Germinal center (tissue), 1 donor: ENCODE measurements at places on chromosomes 7 and 10.

- no peak for DNase-seq
Measured at GRCh38 chr7:37601321-37601720, 82.2 kb upstream of the GPR141 start.

- DNase-seq, result no peak
Measured at GRCh38 chr7:30845426-30846135, 66.1 kb upstream of the AQP1 start.

- no peak for DNase-seq
Measured at GRCh38 chr10:122293156-122293960, 22.3 kb downstream of the BTBD16 start.

DNA sequence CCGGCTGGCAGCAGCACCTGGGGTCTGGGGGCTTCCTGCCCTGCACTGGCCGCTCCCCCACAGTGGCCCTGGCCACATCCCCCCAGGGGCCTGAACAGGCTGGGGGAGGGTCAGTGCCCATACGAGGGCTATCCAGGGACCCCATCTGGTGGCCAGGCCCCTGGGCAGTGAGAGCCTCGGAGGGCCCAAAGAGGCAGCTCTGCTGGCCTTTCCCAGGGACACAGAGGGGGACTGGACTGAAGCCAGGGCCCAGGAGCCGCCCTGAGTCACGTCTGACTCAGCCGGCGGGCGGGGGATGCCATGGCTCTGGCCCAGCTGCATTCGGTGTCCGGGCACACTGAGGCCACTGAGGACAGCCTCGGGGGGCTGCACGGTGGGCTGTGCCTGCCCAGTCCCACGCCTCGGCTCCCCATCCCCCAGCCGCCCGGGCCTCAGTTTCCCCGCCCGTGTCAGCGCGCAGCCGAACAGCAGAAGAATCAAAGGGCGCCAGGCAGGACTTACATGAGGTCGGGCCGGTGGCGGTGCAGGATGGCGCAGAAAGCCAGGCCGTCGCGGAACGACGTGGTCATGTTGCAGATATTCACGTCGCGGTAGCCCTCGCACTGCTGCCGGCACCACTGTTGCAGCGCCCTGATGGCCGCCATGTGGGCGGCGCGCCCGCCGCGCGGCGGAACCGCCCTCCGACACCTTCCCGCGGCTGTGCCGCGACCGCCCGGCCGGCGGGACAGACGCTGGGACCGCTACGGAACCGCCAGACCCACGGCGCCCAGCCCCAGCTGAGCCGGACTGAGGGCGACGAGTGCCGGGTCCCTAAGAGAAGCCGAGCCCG, at the start of gene MICALL2:
MICALL2 (minus strand) TSS at position 788 of the 829 bp plus-strand sequence; CDS start at position 644, 144 bp downstream.
- DNase-seq, result no peak

GRCh38 chr10:48774416-48775205, 89.9 kb downstream of the WDFY4 start:
- no peak for DNase-seq

DNA sequence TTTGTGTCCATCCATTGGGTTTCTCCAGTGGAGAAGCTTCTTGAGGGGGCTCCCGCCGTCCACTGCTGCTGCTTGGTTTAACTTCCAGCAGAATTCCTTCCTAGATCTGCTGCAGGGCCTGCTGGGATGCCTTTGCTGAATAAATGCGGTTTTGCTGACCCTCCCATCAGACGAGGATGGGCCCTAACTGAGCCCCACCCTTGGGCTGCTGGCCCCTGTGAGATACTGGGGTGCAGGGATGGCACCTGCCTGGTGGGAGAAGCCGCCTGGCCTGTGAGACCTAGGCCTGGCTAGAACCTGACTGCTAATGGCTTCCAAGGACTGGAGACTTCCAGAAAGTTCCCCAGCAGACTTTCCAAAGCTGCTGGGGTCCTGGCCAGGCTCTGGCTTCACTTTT, 43.8 kb downstream of the ZNF467 start:
- DNase-seq, result no peak

DNA sequence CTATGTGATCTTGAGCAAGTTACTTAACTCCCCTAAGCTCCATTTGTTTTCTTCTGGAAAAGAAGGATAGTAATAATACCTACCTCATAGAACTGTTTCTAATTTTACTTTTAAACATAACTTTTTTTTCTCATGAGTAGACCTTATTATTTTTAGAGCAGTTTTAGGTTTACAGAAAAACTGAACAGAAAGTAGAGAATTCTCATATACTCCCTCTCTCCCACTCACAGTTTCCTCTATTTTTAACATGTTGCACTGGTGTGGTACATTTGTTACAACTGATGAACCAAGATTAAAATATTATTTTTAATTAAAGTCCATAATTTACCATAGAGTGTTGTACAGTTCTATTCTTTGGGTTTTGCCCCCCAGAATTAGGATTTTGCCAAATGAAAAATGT, 221.3 kb upstream of the CSTF2T start:
- DNase-seq, result no peak

DNA sequence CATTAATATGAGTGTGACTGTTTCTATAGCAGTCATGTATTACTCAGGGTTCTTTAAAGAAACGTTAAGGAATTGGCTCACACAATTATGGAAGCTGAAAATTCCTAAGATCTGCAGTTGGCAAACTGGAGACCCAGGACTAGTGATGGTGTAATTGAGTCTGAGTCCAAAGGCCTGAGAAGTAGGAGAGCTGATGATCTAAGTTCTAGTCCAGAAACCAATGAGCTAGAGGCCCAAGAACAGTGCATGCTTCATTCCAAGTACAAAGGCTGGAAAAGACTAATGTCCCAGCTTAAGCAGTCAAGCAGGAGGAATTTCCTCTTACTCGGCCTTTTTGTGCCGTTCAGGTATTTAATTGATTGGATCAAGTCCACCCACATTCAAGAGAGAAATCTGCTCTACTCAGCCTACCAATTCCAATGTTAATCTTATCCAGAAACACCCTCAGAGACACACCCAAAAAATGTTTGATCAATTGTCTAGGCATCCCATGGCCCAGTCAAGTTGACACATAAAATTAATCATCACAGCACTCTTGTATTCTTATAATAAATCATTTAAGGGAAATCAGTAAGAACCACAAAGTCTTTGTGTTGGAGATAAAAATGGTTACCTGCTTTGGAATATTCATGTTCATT, 312.1 kb downstream of the PRKG1 start:
- DNase-seq, result no peak

- DNase-seq, result no peak
Measured at GRCh38 chr7:100859856-100860255, 7.3 kb upstream of the TRIP6 start.

DNA sequence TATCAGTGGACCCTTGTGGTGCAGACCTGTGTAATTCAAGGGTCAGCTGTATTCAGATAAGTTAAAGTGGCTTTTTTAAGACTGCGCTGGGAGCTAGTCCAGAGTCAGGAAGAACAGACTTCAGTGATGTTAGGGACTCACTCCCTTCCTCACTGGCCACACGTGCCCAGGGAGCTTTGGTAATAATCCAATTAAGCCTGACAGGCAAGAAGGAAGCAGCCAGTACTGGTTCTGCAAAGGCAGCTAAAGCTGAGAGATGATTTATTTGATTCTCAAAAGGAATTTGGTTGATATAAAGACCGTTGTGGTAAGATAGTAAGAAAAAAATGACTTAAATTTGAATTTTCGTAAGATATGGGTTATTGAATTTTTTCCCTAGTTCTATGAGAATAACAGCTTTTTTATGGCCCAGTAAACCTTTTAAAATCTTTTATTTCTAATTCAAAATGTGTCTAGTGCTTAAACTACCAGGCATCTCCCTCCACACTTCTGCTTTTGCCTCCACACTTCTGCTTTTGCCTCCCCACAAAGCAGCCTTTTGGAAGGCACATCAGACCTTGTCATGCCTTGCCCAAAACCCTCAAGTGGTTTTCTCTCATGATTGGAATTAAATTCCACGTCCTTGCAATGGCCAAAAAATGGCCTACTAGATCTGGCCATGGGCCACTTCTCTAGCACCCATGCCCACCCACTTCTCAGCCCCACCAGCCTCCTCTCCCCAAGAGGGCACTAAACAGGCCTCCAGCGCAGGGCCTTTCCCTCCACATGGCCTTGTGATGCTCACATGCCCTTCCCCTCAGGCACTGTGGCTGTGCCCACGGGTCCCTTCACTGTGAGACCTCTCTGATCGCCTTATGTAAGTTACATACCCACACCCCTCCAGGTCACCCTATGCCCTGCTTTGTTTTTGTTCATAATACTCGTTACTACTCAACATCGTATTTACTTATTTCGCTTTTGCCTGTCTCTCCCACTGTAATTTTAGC, 92.5 kb downstream of the POU6F2 start:
- peak; percentile 4 for DNase-seq

GRCh38 chr10:68156373-68157185, 47.3 kb downstream of the MYPN start:
- DNase-seq, result peak; percentile 55

GRCh38 chr10:84551437-84552120, 223.2 kb downstream of the CCSER2 start:
- DNase-seq, result no peak

GRCh38 chr10:64316416-64316815, 795.2 kb downstream of the REEP3 start:
- no peak for DNase-seq

- DNase-seq, result no peak
Measured at GRCh38 chr7:408751-409311, 110.8 kb downstream of the PDGFA start.

- DNase-seq, result peak; percentile 10
Measured at GRCh38 chr10:62492012-62492869, 118.1 kb downstream of the ZNF365 start.
